Activated T-helper 1 cell treated with anti-CD3 and anti-CD28 coated beads, Interleukin-2, amount 50 U/mL, for 16 hours (primary cell): ENCODE measurements at places on chromosomes 1 and 21.

- no peak for DNase-seq
These were observed 16.1 kb downstream of the ENSA start for GRCh38 chr1:150613061-150613920.

DNA sequence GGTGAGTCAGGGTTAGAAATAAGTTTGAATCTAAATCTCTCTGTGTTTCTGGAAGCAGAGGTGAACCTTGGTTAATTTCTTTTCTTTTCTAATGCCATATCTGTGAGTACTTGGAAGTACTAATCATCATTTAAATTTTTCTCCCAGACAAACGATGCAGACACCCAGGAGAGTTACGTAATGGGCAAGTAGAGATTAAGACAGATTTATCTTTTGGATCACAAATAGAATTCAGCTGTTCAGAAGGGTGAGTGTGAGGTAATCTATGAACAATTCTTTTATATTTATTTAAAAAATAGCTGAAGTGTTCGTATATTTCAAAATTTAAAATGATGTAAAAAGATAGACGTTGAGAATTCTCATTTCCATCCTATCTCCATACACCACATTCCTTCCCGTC lies 11.2 kb downstream of the C4BPA start:
- DNase-seq = no peak

GRCh38 chr1:27515626-27516025 lies 25.7 kb upstream of the WASF2 start:
- DNase-seq = no peak

DNA sequence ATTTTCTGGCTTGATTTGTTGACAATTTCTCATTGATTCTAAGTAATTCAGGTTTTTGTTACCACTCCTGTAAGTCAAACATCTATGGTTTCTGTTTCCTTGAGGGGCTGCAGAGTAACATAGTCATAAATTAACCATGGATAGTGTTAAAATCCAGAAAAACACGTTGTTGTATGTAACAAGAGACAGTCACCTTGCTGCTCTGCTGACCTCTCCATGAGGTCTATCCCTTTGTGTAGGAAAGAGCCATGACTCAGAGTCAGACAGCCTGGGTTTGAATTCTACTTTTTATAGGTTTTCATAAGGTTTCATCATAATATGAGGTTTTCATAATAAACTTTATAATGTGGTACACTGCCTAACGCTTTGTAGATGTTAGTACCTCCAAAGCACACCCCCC lies 27.6 kb upstream of the NBL1 start:
- no peak for DNase-seq

- no peak for DNase-seq
These were observed 189.5 kb downstream of the SIPA1L2 start for GRCh38 chr1:232440325-232441035.

DNA sequence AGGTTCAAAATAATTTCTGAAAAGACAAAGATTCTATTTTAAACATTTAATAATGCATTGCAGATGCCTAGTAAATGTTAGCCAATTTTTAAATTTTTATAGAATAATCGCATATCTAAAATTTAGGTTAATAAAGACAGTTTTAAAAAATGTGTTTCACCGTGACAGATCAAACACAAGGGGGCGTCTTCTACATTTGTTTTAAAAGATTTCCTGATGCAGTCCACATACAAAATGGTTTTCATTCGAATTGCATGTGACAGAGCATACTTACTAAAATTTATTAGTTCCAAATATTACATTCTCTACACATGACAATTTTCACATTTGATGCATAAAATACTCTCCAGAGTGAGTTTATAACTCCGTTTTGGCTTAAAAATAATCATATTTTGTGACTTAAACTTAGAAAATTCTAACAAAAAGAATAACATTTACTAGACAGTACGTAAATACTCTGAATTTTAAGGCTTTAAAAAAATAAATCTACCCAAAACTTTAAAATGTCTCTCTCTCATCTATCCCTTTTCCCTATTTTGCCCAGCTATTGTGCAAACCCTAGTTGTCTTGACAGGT lies 75.5 kb downstream of the ADAMTS1 start:
- DNase-seq = no peak

- no peak for DNase-seq
These were observed 277.6 kb downstream of the PLPP3 start for GRCh38 chr1:56301791-56302190.

GRCh38 chr1:216884614-216885229 lies 161.5 kb upstream of the ESRRG start:
- DNase-seq = no peak

DNA sequence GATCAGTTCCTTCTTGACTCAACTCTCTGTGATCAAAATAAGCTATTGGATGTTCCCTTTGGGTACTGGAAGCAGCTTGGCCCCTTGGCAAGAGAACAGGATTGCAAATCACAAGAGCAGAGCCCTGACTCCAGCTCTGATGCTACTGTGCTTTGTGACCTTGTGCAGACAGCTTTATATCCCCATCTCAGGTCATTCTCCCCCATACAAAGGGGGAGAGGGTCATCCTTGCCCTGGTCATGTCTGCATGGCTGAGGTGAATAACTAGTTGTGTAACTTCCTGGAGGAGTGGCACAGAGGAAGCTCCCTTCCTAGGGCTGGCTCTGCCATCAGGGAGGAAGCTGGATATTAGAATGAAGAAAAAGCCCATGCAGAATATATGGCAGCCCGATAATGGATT lies 142.9 kb downstream of the DHRS3 start:
- no peak for DNase-seq

DNA sequence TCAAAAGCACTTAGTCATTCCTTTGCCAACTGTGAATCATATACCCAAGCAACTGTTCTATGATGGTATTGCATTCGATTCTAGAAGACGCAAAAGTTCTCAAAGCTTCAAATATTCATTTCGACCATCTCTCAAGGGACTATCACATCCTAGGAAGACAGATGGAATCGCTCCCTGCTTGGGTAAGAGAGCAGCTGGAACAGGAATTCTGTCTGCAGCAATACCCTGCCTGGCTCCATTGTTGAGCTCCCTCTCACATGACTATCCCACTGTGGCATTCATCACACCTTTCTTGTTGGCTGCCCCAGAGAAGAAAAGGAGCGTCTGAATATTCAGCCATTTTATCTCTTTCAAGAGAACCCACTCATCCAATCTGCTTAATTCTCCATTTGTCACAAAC lies 397.7 kb downstream of the NTNG1 start:
- no peak for DNase-seq

GRCh38 chr1:233843525-233844204 lies 60.8 kb upstream of the SLC35F3 start:
- no peak for DNase-seq

GRCh38 chr1:46070164-46070814 lies 62.1 kb downstream of the PIK3R3 start:
- no peak for DNase-seq

DNA sequence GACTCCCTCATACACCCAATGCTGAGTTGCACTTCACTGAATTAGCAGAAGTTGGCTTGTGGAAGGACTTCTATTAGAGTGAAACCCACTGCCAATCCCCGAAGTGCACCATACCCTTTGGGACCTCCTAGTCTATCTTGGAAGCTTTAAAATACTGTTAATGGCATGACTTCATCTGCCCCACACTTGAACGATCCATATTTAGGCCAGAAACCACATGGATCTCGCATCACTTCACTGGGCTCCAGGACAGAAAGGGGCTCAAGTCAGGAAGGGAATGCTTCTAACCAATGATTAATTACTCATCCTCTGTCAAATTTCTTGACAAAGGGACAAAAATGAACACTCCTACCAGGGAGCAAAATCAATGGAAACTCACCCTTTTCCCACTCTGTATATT lies 69.1 kb downstream of the BCAR3 start:
- DNase-seq = no peak

DNA sequence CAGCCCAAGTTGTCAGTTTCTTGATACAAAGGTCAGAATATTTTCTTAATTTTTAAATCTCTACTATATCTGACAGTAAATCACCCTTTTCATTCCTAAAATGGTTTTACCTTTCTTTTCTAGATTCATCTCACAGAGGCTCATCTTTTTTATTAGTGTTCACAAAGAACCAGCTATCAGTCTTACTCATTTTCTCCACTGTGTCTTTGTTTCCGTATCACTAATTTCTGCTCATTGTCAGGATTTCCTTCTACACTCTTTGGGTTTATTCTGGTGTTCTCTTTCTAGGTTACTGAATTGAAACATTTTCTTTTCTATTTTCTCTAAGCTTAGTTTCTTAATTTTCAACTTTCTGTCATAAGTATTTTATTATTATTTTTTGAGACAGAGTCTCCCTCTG lies 8.7 kb downstream of the AGPAT3 start:
- no peak for DNase-seq

DNA sequence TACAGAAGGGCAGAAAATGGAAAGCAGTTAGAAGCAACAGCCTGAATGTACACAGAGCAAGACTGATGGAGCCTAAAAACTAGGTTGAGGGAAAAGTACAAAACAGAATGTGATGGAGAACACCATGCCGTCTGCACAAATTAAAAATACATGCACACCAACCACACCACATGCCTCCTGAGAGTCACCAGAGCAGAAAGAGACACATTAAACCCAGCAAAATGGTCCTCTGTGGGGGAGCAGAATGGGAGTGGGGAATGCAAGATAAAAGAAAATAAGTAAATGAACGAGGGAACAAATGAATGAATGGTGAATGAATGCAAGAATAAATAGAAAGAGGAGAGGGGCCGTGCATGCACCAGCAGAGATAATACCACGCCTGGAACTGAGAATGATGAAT lies 24.1 kb downstream of the PADI2 start:
- DNase-seq = no peak

DNA sequence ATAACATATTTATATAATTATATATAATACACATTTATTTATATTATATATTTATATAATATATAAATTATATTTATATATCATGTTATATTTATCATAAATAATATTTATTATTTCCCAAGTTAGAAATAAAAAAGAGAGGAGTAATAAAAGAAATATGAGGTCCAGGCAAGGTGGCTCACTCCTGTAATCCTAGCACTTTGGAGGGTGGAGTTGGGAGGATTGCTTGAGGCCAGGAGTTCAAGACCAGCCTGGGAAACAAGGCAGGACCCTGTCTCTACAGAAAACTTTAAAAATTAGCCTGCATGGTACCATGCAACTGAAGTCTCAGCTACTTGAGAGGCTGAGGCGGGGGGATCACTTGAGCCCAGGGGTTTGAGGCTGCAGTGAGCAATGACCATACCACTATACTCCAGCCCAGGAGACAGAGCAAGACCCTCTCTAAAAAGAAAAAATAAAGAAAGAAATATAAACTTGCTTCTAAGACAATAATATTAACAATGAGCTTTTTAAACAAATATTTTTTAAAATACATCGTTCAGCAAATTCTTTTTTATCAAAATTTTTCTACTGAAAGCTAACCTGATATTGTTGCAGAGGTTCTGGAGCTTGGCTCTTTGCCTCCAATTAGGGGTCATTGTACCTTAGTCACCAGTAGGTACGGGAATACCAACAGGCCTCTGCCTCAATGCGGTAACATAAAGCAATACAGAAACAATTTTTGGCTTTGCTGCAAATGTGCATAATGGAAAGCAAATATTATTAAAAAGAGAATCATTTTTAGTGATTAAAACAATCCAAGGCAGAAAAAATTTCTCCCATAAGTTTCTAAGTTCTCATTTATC lies 290.0 kb downstream of the SETD4 start:
- DNase-seq = no peak

- no peak for DNase-seq
These were observed 367.2 kb upstream of the ST6GALNAC5 start for GRCh38 chr1:76500116-76500515.

- DNase-seq = no peak
These were observed 33.3 kb downstream of the ADCY10 start for GRCh38 chr1:167880580-167881021.

GRCh38 chr21:34900376-34900775 lies 148.7 kb downstream of the RUNX1 start:
- DNase-seq = no peak

GRCh38 chr1:174874331-174875053 lies 125.3 kb upstream of the CACYBP start:
- DNase-seq = no peak

GRCh38 chr1:40858856-40859416 lies 3.2 kb downstream of the CITED4 start:
- DNase-seq = no peak

DNA sequence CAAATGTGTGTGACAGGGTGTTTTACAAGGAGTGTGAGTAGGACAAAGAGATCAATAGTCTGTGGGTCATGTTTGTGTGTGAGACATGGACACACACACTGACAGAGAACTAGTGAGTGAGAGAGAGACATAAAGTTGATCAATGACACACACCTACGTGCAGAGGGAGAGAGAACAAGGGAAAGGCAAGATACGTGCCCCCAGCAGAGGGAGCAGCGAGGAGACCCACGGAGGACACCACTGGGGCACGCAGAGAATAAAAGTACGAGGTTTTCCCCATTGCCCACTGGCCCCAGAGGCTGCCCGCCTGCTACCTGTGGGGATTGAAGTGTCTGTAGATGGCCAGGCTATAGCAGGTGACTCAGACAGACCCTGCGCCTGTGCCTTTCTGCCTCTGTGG lies 130.2 kb upstream of the CSF3R start:
- no peak for DNase-seq

- no peak for DNase-seq
These were observed 18.6 kb downstream of the ZBTB8A start for GRCh38 chr1:32557812-32558211.

DNA sequence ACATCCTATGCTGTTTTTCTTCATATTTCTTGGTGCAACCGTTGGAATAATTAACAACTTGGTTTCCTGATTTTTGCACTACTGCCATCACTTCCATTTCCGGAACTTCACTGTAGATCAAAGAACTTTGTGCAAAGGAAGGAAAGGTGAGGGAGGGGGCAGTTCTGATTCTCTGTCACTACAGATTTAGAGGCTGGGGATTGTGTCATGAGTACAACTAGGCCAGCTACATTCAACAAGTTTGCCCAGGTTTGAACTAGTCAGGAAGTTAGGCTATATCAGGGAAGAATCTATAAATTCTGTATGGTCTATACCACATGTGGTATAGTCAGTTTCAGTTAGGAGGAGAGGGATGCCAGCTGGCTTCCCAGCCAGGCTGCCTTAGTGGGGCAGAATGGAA lies 84.2 kb downstream of the RGL1 start:
- DNase-seq = no peak

GRCh38 chr21:25456672-25457071 lies 150.6 kb downstream of the MRPL39 start:
- DNase-seq = no peak

DNA sequence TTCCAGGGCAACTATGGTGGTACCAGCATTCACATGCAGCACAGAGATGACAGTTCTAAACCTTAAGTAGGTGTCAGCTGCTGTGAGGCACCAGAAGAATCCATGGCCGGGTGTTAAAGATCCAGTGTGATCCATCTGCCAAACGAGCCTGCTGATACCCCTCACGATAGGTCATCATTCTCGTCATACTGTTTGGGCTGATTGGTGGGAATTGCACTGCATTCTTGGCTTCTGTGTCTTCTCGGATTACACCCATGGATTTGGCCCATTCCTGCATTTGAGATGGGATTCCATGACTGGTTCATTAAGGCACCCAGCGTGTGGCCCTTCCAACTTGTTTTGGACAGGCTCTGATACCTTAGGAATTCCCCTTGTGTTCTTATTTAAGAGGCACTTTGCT lies 55.2 kb downstream of the ST6GALNAC3 start:
- no peak for DNase-seq

- no peak for DNase-seq
These were observed 8.9 kb downstream of the MTF1 start for GRCh38 chr1:37850352-37850955.
